ENCODE measurements at places on chromosomes 2 and 18.

DNA sequence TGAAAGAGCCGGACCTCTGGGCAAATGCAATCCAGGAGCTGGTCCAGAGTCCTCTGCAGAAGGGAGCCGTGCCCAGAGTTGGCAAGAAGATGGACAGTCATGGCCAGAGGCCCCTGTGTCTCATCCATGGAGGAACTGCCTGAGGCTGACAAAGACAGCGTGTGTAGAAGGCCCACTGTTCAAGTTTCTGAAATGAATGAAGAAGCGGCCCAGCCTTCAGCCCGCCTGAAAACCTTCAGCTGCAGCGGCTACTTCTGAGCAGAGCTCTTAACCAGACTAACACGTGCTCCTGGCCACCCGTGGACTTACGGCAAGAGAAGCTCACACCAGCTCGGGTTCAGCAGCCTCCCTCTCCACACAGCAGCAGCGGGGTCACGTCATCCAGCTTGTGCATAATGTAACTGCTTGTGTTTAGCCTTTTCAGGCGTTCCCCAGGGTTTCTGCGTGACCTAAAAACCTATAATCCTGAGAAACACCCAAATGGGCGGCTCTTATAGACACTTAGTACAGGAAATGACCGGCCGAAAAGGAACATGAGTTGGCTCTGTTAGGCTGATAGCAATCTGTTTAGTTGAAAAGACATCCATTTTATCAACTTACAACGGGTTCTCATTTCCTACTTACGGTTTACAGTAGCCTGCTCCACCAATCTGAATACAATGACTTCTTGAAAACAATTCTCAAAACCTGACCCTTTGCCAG, at the start of gene FAM124B:
Gene FAM124B, minus strand, starts transcription at position 467 of the 702 bp plus-strand sequence. Its CDS starts 339 bp downstream, at position 128.
- no peak for DNase-seq

- no peak for DNase-seq
Observed at GRCh38 chr18:12052866-12053265, 40.8 kb upstream of the ANKRD62 start.

- DNase-seq = no peak
Observed at GRCh38 chr18:62784338-62784965, 69.1 kb downstream of the PHLPP1 start.

DNA sequence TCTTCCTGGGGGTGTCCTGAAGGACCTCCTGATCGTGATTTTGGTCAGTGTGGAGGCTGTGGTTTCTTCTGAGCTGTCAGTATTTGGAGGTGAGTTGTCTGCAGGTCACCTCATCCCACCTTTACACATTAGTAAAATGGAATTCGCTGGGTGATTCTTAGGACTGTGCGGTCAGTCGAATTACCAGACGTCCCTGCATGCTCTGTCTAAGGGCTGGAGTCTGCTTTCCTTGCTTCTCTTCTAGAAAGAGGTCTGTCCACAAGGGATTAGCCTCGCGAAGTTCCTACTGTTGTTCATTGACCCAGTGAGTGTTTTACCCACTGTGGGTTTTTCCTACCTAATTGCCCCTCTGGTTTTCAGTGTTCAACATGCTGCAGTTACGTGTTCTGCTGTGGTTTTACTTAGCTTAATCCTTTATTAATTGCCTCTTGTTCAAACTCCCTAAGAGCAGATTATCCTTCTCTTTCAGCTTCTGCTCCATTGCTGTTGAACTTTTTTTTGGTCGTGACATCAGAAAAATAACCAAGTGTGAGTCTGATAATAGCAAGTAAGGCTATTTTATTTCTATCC, 183.4 kb downstream of the NEDD4L start:
- DNase-seq = no peak

DNA sequence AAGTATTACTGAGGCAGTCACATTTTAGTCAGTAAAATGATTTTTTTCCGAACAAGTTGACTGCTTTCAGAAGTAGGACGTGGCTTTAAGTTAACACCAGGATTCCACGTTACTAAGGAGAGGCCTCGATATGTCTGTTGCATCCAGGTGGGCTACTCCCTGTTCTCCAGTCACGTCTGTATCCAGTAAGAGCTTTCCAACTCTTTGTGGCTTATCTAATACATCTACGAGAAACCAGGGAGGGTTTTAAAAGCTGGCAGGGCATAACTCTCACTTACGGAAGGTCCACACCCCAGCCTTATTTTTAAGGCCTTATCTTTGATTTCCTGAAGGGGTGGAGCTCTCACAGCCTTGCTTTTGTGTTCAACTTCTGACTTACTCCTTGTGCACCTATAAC, 99.2 kb downstream of the SLC8A1 start:
- no peak for DNase-seq

- DNase-seq = peak; percentile 93
Observed at GRCh38 chr2:85132834-85133637, at the start of gene TCF7L1. Gene TCF7L1 (plus strand): TSS chr2:85133392. CDS start chr2:85133685, 293 bp downstream.

DNA sequence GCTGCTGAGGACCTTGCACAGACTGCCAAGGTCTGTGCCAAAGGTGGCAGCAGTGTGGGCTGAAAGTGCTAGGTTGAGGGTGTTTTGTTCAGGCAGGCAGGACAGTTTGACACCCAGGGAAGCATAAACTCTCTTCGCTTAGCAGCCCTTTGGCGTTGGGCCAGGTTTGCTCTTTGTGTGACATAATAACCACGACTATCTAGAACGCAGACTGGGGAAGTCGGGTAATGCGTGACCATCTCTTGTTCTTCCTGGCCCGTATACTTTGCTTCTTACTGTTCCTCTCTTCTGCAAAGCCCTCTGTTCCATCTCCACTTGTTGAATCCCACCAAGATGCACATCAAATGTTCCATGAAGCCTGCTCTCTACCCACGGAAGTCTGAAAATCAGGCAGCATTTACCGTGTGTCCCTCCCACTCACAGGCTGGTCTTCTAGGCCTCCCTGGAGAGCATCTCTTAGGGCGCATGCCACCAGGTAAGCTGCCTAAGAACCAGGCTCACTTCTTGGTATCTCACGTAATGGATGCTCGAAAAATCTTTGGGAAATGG, 96.7 kb upstream of the LMAN1 start:
- no peak for DNase-seq

DNA sequence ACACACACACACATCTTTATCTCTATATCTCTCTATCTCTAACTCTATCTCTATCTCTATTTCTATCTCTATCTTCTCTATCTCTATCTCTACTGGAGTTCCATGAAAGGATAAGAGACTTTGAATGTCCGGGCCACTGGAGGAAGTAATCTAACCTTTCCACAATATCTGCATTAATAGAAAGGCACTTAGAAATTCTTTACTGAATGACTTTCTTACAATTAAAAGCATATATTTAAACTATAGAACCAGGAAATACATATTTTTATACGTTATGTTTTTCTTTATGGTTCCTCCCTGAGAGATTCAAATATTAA, 234.9 kb downstream of the TRIB2 start:
- DNase-seq = no peak

GRCh38 chr2:161172901-161173540, 12.8 kb downstream of the TANK start:
- DNase-seq = no peak

- no peak for DNase-seq
Observed at GRCh38 chr2:6791682-6792081, 74.0 kb downstream of the CMPK2 start.

- DNase-seq = no peak
Observed at GRCh38 chr2:159065313-159065712, 96.9 kb downstream of the TANC1 start.

- DNase-seq = no peak
Observed at GRCh38 chr18:37343542-37343851, 222.1 kb downstream of the CELF4 start.

GRCh38 chr2:176746411-176746810, 466.2 kb upstream of the HNRNPA3 start:
- no peak for DNase-seq

GRCh38 chr2:200905618-200906296, 16.6 kb downstream of the NIF3L1 start:
- DNase-seq = peak; percentile 52

DNA sequence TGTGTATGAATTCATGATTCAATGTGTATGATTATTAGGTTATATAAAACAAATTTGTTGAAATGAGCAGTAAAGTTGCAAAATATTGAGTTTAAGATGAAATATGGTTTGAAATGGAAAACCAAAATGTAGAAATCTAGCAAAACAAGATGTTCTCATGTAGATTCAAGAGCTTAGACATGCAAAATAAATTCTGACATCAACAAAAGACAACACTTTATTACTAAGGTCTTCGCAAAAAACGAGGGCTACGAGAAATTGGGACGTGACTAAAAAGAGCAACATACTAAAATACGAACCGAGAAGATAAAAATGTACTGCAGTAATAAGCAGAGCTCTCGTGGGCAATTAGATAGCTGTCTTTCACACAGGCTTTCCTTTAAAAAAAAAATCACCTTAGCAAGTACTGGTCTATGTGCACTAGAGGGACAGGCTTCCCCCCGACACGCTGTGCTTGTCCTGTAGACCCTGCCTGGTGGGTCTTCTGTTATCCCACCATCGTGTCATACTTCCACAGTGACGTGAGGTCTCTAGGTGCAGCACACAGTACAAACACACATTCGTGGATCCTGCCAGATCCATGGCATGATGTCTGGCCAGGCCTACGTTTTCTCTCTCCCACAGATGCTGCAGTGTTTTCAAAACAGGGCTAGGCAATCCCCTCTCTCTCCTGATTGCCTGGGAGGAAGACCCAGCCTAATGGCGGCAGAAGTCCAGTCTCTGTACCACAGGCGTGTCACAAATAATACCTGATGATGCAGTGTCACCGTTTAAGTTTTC, 240.8 kb downstream of the TCF4 start:
- DNase-seq = peak; percentile 27

- no peak for DNase-seq
Observed at GRCh38 chr2:158782136-158782535, 13.0 kb upstream of the DAPL1 start.

- DNase-seq = no peak
Observed at GRCh38 chr2:29774624-29775023, 146.8 kb downstream of the ALK start.

GRCh38 chr2:215756346-215756730, 257.0 kb downstream of the MREG start:
- no peak for DNase-seq

DNA sequence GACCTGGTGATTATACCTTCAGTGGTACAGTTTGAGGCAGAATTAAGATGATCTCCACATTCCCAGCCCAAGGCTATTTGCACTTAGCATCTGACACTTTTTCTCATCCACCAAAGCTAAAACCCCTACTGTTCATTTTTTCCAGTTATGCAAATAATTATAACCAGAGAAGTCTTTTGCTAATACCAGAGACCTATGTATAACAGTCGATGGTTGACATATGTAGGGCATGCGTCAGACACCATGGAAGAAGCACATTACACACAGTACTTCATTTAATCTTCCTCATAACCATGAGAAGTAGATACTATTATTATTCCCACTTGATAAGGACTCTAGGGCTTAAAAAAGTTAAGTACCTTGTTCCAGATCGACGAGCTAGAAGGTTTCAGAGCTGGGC, 36.5 kb downstream of the AP1S3 start:
- no peak for DNase-seq

- no peak for DNase-seq
Observed at GRCh38 chr2:213733893-213734292, 449.6 kb downstream of the SPAG16 start.

DNA sequence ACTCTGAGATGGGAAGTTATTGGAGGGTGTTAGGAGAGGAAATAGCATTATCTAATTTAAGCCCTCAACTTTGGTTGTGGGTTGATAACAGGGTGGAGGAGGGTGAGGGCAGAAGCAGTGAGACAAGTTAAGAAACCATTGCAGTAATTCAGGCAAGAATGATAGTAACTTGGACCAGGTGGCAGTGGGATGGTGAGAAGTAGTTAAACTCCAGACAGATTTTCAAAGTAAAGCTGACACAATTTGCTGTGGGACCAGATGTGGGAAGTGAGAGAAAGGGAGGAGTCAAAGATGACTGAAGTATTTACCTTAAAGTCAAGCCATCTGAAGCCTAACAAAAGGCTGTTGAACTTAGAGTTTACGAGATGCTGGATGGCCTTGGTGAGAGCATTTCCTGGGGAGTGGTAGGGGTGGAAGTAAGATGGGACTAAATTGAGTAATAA, 163.2 kb upstream of the KLF7 start:
- no peak for DNase-seq

DNA sequence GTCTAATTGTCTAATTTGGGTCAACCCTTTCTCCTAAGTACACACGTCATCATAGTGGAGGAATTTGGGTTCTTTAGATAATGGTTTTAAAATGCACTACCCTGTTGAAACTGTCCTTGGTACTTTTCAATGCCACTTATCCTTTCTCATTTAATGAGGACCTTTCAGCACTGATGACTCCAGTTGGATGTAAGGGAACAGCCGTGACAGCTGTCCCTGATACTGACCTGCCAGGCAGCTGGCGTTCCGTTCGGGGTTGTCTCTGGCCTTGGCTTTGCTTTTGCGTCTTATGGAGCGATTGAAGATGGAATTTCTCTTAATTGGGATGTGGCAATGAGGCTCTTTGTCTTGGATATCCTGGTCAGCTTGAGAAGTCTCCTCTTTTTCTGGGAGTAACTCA, 38.7 kb downstream of the NGEF start:
- no peak for DNase-seq

GRCh38 chr2:238967031-238967977, 119.4 kb downstream of the TWIST2 start:
- no peak for DNase-seq

DNA sequence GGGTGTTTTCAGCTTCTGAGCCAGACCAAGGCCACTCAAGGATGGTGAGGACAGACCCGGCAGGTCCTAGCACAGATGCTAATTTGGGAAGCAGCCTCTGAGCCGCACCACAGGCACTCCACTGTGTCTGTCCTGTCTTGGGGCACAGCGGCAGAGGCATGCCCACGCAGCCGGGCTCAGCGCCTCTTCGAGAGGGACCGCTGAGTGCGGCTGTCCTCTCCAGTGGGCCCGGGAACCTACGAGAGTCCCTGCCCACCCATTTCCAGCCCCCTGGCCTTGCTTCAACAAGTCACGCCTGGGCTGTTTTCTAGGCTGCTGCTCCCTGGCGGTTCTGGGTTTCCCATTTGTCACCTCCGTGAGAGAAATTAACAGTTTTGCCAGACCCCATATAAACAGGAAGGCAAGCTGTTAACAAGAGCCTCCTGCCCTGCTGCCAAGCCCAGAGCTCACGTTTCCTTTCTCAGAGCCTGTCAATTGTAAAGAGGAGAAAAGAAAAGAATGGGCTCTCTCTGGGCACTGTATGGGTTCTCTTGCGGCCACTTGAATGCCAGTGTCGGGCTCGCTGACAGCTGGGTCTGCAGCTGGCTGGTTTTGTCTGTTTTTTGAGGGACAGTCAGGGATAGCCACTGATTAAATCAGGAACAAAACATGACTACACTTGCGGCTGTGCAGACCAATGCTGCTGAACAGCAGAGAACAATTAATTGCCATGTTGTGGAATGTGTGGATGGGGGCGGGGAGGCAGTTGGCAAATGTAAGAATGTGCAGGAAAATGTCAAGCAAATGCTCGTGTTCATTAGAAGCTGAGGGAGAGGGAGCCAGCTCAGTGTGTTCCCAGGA, 30.6 kb downstream of the TMEM17 start:
- DNase-seq = peak; percentile 76

DNA sequence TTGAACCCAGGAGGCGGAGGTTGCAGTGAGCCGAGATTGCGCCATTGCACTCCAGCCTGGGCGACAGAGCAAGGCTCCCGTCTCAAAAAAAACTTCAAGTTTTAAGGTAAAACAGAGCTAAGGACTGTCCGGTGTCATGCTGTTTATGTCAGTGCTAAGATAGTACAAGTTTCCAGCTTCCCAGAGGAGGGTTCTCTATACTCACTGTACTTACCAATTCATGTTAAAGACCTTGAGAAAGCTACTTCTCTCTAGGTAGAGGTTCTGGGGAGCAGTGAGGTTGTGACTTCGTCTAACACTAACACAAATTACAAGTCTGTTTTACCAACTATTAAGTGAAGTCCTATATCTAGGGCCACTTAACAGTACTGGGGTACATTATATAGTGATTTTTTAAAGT, 18.8 kb downstream of the METTL21A start:
- no peak for DNase-seq

- no peak for DNase-seq
Observed at GRCh38 chr2:75808793-75809535, 98.2 kb upstream of the GCFC2 start.

Data from SK-N-SH (cell line).